ENCODE measurements at places on chromosomes 5 and 9.

- DNase-seq = peak; percentile 9
Measured at GRCh38 chr5:128213340-128213739, 129.8 kb downstream of the SLC12A2 start.

GRCh38 chr5:96474073-96474472 lies 41.0 kb upstream of the PCSK1 start:
- no peak for DNase-seq

DNA sequence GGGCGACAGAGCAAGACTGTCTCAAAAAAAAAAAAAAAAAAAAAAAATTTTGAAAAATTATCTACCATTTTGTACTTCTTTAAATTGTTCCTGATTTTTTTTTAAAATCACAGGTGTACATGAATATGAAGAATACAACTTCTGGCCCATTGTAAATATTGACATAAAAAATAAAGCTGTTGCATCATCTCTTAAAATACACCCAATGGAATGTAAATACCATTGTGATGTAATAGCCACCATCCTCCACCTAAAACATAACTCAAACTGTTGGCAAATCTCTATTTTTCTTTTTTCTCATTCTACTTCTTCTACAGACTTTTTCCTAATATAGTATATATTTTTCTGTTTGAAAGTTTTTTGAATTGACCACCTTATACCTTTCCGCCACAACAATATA lies 61.0 kb upstream of the TEX48 start:
- no peak for DNase-seq

- no peak for DNase-seq
Measured at GRCh38 chr9:3299872-3300271, 225.9 kb downstream of the RFX3 start.

DNA sequence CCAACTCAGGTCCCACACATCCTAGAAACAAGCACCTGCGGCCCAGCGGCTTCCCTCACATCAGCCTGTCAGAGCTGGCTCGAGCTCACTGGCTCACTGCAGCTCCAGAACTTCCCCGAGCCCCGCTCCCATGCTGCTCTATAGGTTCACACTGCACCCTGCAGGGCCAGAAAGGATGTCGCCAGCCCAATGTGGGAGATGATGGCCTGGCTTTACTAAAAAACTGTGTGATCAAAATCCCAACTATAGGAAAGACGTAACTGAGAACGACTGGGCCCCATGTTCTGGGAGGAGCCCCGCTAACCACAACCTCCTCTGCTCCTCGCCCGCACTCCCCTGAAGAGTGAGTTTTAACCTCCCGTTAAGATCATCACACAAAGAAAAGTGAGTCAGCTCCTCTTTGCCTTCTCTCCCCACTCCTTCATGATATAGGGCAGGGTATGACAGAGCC lies 4.6 kb downstream of the SURF4 start:
- peak; percentile 73 for DNase-seq

- no peak for DNase-seq
Measured at GRCh38 chr9:136821826-136822544, 14.2 kb downstream of the RABL6 start.

- no peak for DNase-seq
Measured at GRCh38 chr5:104045987-104046386, 483.4 kb upstream of the NUDT12 start.

- no peak for DNase-seq
Measured at GRCh38 chr9:135821733-135822373, 85.5 kb downstream of the CAMSAP1 start.

GRCh38 chr5:134125039-134126015 lies 10.8 kb downstream of the TCF7 start:
- DNase-seq = no peak

DNA sequence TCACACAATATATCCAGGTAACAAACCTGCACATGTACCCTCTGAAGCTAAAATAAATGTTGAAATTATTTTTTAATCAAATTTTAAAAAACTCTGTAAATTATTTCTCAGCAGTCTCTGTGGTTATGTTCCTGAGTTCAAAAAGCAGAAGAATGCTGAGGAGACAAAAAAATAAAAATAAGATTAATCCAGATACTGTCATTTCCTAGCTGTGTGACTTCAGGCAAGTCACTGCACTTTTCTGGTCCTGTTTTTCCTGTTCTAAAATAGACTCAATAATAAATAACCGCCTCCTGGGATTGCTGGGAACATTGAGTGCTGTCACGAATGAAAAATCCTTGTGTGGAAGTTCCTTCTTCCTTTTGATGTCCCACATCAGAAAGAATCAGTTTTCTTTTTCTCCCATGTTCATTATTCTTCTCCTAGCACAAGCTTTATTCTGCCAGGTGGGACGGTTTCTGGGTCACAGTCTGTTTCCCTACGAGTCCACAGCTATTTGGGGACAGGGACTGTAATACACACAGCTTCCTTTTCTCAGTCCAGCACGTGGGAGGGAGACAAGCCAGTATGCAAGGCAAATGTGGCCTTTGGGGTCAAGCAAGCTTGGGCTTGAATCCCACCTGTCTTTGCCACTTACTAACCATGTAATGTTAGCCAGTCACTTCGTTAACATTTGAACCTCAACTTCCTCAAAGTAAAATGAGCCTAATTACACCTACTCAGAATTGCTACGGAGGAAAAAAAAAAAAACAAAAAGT lies 156.9 kb downstream of the TRIM32 start:
- DNase-seq = no peak

DNA sequence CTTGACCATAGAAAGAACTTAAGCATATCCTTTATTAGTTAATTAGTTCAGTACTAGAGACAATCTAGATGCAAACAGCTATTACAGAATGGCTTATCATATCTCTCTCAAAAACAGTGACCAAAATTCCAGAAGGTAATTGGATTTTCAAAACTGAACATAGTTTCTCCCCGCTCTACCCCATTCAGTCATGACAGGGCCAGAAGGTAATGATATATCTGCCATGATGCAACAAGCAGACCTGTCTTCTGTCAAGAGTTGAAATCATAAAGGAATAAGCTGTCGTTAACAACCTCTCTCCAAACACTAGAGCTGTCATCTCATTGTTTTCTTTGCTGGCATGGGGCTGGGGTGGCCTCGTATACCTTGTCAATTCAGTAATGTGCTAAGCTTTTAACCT lies 200.5 kb upstream of the POU5F2 start:
- DNase-seq = no peak

- DNase-seq = no peak
Measured at GRCh38 chr5:132102944-132103331, 29.3 kb downstream of the CSF2 start.

GRCh38 chr9:5982317-5982716 lies 33.1 kb downstream of the RANBP6 start:
- no peak for DNase-seq

DNA sequence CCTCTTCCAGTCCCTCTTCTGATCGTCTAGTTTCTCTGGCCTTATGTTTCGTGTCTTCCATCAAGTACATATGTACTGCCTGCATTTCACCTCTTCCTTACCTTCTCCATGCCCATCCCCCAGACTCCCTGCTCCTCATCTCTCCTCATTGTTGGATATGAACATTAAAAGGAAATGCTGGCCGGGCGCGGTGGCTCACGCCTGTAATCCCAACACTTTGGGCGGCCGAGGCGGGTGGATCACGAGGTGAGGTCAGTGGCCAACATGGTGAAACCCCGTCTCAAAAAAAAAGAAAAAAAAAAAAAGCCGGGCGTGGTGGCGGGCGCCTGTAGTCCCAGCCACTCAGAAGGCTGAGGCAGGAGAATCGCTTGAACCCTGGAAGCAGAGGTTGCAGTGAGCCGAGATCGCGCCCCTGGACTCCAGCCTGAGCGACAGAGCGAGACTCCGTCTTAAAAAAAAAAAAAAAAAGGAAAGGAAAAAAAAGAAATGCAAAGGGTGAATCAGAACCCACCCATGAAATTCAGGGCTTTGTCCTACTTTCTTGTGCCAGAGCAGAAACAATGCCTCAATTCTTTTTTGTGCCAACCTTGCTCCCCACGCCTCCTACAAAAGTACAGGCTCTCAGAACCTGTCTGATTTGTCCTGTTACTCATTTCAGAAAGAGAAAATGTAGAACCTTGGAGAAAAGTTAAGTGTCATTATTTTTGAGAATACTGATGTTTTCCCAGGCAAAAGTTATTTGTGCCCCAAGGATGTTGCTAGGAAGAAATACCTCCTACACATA lies 1.5 kb upstream of the ZFR start:
- DNase-seq = no peak

DNA sequence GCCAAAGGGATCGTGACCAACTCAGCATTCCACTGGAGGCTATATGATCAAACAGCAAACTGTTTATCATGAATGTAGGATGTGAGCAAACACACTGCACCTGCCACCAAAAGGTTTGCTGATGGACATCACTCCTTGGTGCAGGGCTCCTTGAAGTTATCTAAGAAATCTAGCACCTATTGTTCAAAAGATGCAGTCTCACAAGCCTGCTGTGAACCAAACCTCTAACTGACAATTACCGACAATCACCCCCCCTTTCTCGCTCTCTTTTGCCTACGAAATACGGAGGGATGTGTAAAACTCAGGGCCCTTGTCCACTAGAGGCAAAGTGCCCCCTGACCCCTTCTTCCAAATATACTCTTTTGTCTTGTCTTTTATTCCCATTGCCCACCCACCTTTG lies 2.5 kb upstream of the CLTA start:
- DNase-seq = no peak

DNA sequence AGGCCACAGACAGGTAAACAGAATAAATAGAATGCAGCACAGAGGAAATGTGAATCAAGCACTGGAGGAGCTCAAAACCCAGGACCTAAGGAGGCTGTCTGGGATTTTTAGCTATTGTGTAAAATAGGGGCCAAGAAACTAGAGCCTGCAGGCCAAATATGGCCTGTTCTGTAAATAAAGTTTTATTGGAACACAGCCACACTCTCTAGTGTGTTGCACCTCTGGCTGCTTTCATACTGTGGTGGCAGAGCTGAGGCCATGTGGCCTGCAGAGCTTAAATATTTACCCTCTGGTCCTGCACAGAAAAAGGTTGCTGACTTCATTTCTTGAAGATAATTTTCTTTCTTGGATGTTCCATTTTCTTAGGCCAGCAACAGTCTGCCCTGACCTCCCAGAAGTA lies 136.4 kb downstream of the WDR41 start:
- no peak for DNase-seq

- DNase-seq = no peak
Measured at GRCh38 chr5:14261235-14261634, 118.1 kb downstream of the TRIO start.

DNA sequence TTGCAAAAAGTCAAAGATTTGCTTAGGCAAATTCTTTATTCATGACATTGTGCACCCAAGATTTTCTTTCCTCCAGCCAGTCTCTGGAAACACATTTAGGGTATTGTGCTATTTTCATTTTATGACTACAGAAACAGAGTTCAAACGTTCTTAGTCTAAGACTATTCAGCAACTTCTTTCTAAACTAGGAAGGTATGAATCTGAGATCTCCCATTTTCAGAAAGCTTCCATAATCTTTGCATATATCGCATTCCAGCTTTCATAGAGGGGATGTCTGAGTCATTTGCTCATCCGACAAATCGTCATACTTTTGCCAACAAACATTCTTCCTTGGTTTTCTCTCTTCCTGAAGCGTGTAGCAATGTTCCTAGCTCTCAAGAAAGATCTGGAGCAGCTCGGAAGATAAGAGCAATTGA lies 1.6 kb upstream of the PAPPA start:
- DNase-seq = no peak

DNA sequence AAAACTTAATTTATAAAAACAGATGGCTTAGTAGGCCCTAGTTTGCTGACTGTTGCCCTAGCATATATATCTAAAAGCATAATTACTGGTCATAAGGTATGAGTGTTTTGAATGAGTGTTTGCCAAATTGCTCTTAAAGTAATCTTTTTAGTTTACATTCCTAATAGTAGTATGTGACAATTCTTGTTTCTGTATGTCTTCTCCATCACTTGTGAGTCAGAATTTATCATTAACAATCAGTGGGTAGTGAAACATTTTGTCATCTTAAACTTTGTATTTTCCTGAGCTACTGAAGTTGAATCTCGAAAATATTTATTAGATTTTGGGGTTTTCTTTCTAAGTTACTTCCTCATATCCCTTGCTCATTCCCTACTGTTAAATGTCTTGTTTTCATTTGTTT lies 49.6 kb downstream of the APC start:
- DNase-seq = no peak

GRCh38 chr5:115379622-115380344 lies 83.3 kb upstream of the CCDC112 start:
- DNase-seq = no peak

DNA sequence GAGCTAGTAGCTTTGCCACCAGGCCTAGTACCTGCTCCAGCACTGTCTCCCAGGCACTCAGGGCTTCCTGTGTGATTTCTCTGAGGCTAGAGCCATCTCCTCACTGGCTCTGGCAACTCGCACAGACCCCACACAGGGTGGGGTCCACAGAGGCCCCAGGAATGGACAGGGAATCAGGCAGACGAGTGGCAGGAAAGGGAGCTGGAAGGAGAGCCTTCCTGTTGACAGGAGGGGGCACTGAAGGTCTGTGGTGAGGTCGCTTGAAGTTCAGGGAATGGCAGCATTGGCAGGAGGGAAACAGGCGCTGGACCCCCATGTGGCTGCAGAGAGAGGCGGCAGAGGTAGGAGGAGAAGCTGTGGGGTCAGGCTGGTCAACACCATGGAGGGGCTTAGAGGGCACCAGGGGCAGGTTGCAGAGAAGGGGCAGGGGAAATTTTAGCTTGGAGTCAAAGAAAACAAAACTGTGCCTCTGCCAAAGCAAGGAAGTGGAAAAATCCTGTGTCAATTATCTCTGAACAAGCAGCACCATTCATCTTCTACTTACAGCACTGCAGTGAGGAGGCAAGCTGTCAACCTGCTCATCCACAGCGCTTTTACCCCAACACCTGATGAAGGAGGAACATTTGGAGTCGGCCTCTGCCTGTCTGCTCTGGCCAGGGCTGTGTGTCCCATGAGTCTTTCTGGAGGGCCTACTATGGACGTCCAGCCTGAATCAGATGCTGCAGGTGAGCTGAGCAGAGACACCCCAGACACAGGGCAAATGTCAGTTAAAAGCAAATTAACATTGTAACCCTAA lies 270.2 kb downstream of the FSTL4 start:
- DNase-seq = no peak

DNA sequence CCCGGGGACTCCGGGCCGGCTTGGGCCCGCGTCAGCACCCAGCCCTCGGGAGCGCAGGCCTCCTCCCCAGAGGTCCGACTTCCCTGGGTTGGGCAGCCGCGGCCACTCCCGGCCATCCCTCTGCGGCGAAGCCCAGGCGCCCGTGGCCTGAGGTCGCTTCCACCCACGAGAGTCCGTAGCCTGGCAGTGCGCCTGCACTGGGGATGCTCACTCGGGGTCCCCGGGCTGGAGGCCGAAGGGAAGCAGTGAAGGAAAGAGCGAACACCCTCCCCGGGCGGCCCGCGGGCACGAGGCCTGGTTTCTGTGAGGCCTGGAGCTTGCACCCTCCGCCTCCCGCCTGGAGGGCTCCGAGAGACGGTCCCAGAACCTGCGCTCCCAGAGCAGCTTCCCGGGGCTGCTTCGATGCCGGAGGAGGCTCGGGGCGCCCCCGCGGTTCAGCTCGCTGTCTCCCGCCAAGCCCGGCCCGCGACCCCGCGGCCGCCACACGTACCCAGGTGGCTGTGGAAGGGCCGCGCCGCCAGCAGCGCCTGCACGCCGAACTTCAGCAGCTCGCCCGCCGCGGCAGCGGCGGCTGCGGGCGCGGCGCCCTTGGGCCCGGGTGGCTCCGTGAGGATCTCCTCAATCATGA lies 607 bp downstream of the BARX1 start:
- no peak for DNase-seq

GRCh38 chr9:21505425-21506179 lies 23.5 kb upstream of the IFNE start:
- DNase-seq = no peak

- DNase-seq = no peak
Measured at GRCh38 chr5:1800472-1801221, 560 bp upstream of the NDUFS6 start.
